ENCODE measurements at places on chromosomes 4 and X.

GRCh38 chr4:124868495-124868894 is 156.0 kb upstream of the ANKRD50 start:
- no peak overlapping the region for H3K27ac ChIP-seq
- H3K36me3 ChIP-seq: no peaks in the 10 kb centered on the region
- H3K4me1 ChIP-seq: peaks cover 2% of the 10 kb centered on the region
- no peaks in the 10 kb centered on the region for H3K27me3 ChIP-seq

DNA sequence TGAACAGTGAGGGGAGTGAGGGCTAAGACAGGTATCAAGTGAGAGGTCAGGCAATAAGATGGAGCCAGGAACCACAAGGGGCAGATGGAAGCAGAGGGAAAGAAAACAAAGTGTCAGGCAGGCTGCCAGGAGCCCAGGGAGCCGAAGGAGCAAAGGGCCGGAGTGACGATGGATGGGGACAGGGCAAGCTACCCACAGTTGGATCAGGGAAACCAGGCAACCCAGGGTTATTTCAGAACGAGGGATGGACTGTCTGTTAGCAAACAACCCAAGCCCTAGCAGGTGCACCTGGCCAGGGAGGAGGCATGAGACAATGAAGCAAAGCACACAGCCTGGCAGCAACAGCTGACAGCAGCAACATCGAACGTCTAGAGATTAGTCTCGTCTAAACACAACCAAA is 39.2 kb downstream of the SEL1L3 start:
- H3K4me3 ChIP-seq: no peak overlapping the region
- H3K27me3 ChIP-seq: no peaks in the 10 kb centered on the region
- DNase-seq: no peak

GRCh38 chr4:973431-974397 is at the start of gene DGKQ:
Gene DGKQ (minus strand): TSS chr4:973569. CDS start chr4:973482, 87 bp downstream.
- H3K4me1 ChIP-seq: no peaks in the 10 kb centered on the region
- no peaks in the 10 kb centered on the region for H3K36me3 ChIP-seq
- no peaks in the 10 kb centered on the region for H3K27me3 ChIP-seq
- peak within 1 kb of the TSS; percentile 6 for H3K4me3 ChIP-seq

- H3K36me3 ChIP-seq: peaks cover 6% of the 10 kb centered on the region
- H3K4me1 ChIP-seq: no peaks in the 10 kb centered on the region
- H3K27me3 ChIP-seq: no peaks in the 10 kb centered on the region
- H3K4me3 ChIP-seq: no peak overlapping the region
- DNase-seq: no peak
Measured at GRCh38 chr4:89733946-89734345, 103.0 kb downstream of the SNCA start.

- no peak for DNase-seq
- H3K4me3 ChIP-seq: no peak overlapping the region
- H3K27me3 ChIP-seq: peaks cover 9% of the 10 kb centered on the region
- no peaks in the 10 kb centered on the region for H3K36me3 ChIP-seq
- peaks cover 7% of the 10 kb centered on the region for H3K4me1 ChIP-seq
Measured at GRCh38 chr4:7662507-7662846, 227.7 kb upstream of the PSAPL1 start.

DNA sequence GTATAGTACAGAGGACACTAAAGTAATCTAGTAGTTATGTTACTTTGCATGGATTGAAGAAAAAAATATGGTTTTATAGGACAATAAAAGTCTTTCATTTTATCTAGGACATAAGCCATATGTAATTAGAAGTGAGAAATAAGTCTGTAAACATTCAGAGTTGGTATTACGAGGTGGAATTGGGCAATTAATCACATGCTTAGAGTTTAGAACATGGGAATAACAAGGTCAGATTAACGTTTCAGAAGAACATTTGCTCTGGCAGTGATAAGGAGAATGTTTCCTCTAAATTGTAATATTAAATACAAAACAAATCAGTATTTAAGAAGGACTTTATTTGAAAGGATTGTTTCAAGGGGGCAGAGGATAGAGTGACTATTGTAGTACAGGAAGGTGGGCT is 15.6 kb upstream of the SULT1E1 start:
- no peak overlapping the region for H3K4me3 ChIP-seq
- peaks cover 19% of the 10 kb centered on the region for H3K27me3 ChIP-seq
- H3K27ac ChIP-seq: no peak overlapping the region
- no peaks in the 10 kb centered on the region for H3K4me1 ChIP-seq

- H3K4me3 ChIP-seq: no peak overlapping the region
- no peak overlapping the region for H3K27ac ChIP-seq
- H3K36me3 ChIP-seq: no peaks in the 10 kb centered on the region
- DNase-seq: no peak
- peaks cover 11% of the 10 kb centered on the region for H3K4me1 ChIP-seq
- no peaks in the 10 kb centered on the region for H3K27me3 ChIP-seq
Measured at GRCh38 chrX:69125094-69125493, 40.2 kb downstream of the PJA1 start.

DNA sequence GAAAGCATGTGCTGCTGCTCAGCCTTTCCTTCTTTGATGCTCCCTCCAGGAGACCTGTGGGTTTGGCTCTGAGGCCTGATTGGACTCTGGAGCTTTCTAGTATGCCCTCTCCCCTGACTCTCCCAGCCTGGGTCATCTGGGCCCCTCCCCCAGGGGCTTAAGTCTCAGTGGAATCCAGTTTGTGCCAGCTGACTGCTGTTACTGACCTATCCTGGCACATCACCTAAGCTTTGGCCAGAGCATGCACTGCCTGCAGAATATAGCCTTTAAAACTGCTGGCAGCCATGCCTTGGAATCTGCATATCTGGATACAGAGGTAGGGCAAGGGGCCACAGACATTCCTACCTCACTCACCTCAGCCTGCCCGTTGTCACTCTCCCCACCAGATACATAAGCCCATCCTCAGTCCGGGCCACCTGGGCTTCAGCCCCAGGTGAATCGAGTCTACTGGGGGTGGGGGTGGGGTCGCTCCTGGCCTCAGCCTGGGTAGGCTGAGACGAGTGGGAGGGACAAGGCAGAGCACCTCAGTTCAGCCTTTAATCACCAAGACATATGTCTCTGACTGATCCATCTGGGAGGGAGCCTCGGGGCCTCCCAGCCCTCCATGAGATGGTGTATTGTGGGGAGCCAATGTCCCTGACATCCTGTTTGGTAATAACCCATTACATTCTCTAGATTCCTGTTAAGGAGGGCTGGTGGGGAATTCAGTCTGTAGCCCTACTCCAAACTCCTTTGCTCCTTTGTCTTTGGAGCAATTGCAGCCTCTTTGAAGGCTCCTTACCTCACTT is 61.2 kb downstream of the STARD8 start:
- H3K27ac ChIP-seq: no peak overlapping the region
- no peaks in the 10 kb centered on the region for H3K27me3 ChIP-seq
- H3K4me1 ChIP-seq: no peaks in the 10 kb centered on the region

DNA sequence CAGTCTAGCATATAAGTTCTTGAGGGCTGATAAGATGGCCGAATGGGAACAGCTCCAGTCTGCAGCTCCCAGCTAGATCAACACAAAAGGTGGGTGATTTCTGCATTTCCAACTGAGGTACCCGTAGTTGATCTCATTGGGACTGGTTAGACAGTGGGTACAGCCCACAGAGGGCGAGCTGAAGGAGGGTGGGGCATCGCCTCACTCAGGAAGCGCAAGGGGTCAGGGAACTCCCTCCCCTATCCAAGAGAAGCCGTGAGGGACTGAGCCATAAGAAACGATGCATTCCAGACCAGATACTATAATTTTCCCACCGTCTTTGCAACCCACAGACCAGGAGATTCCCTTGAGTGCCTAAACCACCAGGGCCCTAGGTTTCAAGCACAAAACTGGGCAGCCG is 109.0 kb downstream of the RPS6KA6 start:
- peaks cover 5% of the 10 kb centered on the region for H3K4me1 ChIP-seq
- no peak for DNase-seq
- no peaks in the 10 kb centered on the region for H3K27me3 ChIP-seq
- H3K36me3 ChIP-seq: peaks cover 16% of the 10 kb centered on the region

DNA sequence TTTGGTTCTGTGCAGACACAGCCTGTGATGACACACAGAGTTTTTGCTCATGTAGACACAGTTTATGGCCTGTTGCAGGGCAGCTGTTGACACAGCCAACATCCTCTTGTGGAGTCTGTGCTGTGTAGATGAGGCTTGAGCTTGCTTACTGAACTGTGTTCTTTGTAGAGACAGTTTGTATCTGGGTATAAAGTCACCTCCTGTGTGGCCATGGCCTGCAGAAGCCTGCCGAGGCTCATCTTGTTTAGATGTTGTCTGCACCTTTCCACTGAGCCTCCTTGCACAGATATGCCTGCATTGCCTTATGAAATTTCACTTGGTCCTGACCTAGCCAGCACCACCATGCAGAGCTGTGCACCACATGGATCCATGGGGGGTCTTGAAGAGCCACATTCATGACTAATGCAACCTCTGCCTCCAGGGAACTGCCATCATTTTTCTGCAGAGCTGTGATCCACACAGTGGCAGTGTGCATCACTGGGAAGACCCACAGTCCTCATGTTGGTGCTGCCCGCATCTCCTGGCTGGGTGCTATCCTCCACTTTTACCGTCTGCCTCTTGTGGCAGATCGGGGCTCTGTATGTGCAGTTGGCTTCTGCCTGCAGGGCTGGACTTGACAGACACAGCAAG is 198.0 kb upstream of the MAMLD1 start:
- no peaks in the 10 kb centered on the region for H3K4me1 ChIP-seq
- H3K36me3 ChIP-seq: no peaks in the 10 kb centered on the region
- no peak overlapping the region for H3K27ac ChIP-seq
- no peaks in the 10 kb centered on the region for H3K27me3 ChIP-seq

- H3K27me3 ChIP-seq: no peaks in the 10 kb centered on the region
- H3K36me3 ChIP-seq: no peaks in the 10 kb centered on the region
- no peak overlapping the region for H3K4me3 ChIP-seq
Measured at GRCh38 chr4:114334884-114335330, 263.7 kb upstream of the UGT8 start.

DNA sequence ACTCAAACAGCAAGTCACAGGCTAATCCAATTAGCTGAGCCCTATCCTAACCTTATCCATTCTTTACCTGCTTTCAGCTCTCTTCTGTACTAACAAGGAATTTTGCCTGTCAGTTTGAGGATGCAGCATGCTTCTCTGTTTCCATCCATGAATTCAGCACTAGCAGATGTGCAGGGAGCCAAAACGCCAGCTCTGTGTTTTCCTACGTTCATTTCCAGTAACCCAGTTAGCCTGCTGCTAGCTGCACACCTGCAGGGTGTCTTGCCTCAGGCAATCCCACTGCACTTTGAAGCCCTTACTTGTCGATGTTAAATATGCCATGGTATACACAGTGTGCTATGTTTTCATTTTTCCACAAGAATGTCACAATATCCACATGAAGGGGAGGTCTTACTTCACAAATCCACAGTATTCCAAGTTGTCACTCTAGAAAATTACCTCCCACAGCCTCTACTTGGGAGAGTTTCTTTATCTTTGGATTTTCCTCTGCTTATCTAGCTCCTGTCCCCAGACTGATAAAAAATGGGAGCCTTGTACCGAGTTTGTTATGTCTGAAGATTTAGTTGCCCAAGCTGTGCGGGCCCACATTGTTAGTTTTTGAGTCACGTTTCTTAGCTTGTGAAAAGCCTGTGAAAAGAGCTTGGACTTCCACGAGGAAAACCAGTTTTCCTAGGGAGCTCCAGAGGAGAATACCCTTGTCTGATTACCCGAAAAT is 127.6 kb upstream of the HHIP start:
- H3K27me3 ChIP-seq: no peaks in the 10 kb centered on the region
- no peak overlapping the region for H3K4me3 ChIP-seq
- H3K4me1 ChIP-seq: no peaks in the 10 kb centered on the region
- no peak for DNase-seq
- no peaks in the 10 kb centered on the region for H3K36me3 ChIP-seq
- H3K27ac ChIP-seq: no peak overlapping the region

Measured in neural crest cell (in vitro differentiated cells).